Activated CD4-positive, alpha-beta T cell treated with anti-CD3 and anti-CD28 coated beads for 48 hours (primary cell): ENCODE measurements at places on chromosomes 2 and 18.

DNA sequence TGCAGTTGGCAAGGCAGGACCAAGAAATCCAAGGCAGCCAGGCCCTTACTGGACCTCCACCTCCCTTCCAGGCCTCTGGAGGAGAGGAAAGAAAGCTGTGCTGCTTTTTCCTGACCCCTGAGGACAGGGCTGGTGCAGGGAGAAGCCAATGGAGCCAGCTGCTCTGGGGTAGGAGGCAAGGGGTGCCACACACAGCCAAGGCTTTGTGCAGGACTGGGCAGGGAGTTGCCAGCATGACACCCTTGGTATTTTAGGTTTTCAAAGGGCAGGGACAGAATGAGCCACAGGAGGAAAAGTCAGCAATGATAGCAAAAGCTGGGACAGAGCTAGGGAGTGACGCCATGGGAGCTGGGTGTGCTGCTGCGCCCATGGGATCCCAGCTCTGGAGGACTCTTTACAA, 22.9 kb downstream of the CCT7 start:
- no peak for DNase-seq

- DNase-seq: peak; percentile 71
Measured at GRCh38 chr18:48940854-48941611, 9.7 kb downstream of the SMAD7 start.

- no peak for DNase-seq
Measured at GRCh38 chr2:30361751-30362394, 85.2 kb upstream of the LCLAT1 start.

DNA sequence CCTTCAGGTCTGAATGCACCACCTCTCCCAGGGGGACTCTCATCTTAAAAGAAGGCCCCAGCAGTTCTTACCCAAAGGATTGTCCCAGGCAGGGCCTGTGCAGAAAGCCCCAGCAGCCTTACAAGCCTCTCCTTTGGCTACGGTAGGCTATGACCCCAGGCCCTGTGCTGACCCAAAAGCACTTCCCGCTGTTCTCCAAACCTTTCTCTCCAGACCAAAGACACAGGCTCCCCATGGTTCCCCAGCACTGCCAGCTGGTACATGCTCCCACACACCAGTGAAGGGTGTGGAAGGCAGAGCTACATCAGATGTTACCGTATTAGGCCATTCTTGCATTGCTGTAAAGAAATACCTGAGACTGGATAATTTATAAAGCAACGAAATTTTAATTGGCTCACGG, 35.4 kb downstream of the LBH start:
- DNase-seq: no peak

GRCh38 chr2:195602687-195603086, 54.3 kb upstream of the SLC39A10 start:
- no peak for DNase-seq
